ENCODE measurements at places on chromosomes 16 and 17. TPM values are rescaled to one million over a fixed set of nuclear protein-coding genes. Genes with fewer than 3 reads are reported as not detected.

GRCh38 chr16:17294856-17295255, 175.9 kb downstream of the XYLT1 start:
- DNase-seq: no peak

DNA sequence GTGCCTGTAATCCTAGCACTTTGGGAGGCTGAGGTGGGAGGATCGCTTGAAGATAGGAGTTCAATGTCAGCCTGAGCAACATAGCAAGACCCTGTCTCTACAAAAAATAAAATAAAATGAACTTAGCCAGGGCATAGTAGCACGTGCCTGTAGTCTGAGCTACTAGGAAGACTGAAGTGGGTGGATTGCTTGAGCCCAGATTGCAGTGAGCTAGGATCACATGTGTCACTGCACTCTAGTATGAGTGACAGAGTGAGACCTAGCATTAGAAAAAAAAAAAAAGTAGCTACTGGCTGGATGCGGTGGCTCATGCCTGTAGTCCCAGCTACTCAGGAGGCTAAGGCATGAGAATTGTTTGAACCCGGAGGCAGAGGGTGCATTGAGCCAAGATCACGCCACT, 6.0 kb downstream of the ADAP2 start:
- DNase-seq: no peak

GRCh38 chr17:29113334-29113733, 66.9 kb downstream of the MYO18A start:
- no peak for DNase-seq

DNA sequence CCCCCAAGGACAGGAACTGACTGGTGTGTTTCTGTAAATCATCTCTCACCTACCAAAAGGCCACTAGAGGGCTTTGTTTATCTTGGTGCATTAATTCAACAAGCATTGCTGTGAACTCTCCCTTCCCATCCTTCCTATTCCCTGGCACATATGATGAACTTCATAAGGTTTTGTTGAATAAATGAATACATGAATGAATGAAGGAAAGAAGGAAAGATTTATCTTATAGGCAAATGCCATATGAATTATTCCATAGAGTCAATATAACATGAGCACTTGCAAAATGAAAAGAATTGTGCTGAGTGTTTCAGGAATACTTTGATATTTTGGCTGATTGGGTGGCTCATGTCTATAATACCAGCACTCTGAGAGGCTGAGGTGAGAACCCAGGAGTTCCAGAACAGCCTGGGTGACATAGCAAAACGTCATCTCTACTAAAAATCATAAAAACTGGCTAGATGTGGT, 4.3 kb downstream of the SPDYE4 start:
- no peak for DNase-seq

GRCh38 chr16:27235055-27235937, 32.0 kb downstream of the KDM8 start:
- DNase-seq: peak; percentile 69

Gene TBX2
- total RNA-seq: 1.2 TPM

All from frontal cortex (tissue), 4 donors.